Breast epithelium (tissue), 4 donors: ENCODE measurements at places on chromosomes 13 and 19. TPM values are rescaled to one million over a fixed set of nuclear protein-coding genes. Genes with fewer than 3 reads are reported as not detected.

NMRK2 gene
- total RNA-seq, result not detected

KCNJ14 gene
- total RNA-seq, result 1.6 TPM

NLRP12 gene
- 1.2 TPM for total RNA-seq

AKAP8L gene
- total RNA-seq, result 77.6 TPM

MBD3L2 gene
- total RNA-seq, result not detected

SRRM5 gene
- 1.6 TPM for total RNA-seq

GTPBP3 gene
- total RNA-seq, result 17.7 TPM

AMER2 gene
- total RNA-seq, result not detected

ENOX1 gene
- total RNA-seq, result 1.9 TPM

PTGIR gene
- 6.9 TPM for total RNA-seq

TEX29 gene
- 0.64 TPM for total RNA-seq

ZNF610 gene
- 1.1 TPM for total RNA-seq

GRCh38 chr19:17830567-17831418 is 9.5 kb upstream of the INSL3 start:
- no peak for DNase-seq
- no peaks in the 10 kb centered on the region for H3K4me1 ChIP-seq
- H3K36me3 ChIP-seq, result no peaks in the 10 kb centered on the region
- no peaks in the 10 kb centered on the region for H3K27me3 ChIP-seq
- H3K4me3 ChIP-seq, result no peak overlapping the region

GRCh38 chr19:35895911-35896642 is 4.3 kb downstream of the NFKBID start:
- no peaks in the 10 kb centered on the region for H3K36me3 ChIP-seq
- DNase-seq, result no peak
- no peaks in the 10 kb centered on the region for H3K4me1 ChIP-seq
- no peak overlapping the region for H3K4me3 ChIP-seq

DNA sequence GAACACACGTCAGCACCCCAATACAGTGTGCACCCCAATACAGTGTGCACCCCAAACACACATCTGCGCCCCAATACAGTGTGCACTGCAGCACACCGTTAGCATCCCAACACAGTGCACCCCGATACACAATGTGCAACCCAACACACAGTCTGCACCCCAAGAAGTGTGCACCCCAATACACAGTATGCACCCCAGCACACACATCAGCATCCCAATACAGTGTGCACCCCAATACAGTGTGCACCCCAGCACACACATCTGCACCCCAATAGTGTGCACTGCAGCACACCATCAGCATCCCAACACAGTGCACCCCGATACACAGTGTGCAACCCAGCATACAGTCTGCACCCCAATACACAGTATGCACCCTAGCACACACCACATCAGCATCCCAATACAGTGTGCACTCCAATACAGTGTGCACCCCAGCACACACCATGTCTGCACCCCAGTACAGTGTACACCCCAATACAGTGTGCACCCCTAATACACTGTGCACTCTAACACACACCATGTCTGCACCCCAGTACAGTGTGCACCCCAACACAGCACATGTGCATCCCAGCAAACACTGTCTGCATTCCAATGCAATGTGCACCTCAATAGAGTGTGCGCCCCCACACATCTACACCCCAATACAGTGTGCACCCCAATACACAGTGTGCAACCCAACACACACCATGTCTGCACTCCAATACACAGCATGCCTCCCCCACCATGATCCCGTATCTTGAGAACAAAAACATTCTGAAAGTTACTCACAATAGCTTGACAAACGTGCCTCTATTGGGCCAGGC is 855 bp upstream of the CARS2 start:
- DNase-seq, result no peak
- no peaks in the 10 kb centered on the region for H3K27me3 ChIP-seq
- peak overlapping the region; percentile 99 for H3K4me3 ChIP-seq

DNA sequence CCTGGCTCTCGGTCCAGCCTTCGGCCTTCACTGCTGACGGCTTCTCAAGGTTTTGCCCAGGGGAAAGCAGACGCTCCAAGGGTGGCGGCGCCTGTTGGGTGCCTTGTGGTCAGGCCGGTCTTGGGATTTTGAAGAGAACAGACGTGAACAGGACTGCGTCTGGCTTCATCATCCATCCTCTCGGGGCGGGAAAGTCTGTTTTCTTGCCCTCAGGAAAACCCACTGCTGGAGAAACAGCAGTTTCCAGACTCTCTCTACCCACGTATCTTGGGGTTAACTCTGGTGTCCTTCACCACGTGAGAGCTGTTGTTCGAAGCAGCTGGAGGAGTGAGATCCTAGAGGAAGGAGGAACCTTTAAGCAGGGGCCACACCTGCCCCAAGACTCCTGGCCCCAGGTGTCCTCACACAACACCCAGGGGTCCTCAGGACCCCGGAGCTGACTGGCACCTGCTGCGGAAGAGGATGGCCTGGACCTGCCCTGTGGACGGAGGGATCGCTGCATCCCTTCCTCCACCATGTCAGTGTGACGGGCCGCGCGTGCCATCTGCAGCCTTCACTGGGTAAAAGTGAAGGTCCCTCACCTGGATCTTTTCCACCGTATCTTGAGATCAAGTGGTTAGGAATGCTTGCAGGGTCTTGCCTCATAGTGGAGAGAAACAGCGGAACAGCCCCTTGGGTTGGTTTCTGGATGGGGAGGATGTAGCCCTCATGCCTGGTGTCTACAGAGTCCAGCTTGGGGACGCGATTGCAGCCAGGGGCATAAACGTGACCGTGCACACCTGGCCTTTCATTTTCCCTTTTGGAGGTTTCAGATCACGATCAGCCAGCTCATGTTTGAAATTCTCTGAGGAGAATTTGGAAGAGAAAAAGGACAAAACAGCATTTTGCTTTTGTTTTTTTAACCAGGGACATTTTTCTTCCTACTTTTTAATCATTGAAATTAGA is 69.5 kb upstream of the MCF2L start:
- no peak overlapping the region for H3K4me3 ChIP-seq
- peak; percentile 36 for DNase-seq
- peaks cover 6% of the 10 kb centered on the region for H3K27me3 ChIP-seq
- no peak overlapping the region for H3K27ac ChIP-seq
- peaks cover 4% of the 10 kb centered on the region for H3K4me1 ChIP-seq

DNA sequence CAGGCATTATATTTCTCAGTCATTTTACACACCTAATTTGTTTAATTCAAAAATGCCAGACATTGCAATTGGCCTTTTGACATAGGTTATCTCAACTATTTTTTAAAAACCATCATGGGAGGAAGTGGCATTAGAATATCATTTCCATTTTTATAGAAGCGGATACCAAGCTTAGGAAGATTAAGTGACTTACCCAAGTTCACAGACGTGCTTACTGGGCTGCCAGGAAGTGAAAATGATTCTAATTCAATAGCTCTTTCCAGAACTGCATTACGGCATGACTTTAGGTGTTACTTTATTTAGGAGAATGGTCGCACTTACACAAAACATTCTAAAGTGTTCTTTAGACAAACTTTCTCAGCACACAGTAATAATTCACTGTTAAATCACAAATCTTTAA is 231.9 kb downstream of the KLF12 start:
- no peak for DNase-seq
- no peaks in the 10 kb centered on the region for H3K27me3 ChIP-seq
- H3K4me3 ChIP-seq, result no peak overlapping the region
- H3K36me3 ChIP-seq, result no peaks in the 10 kb centered on the region
- no peak overlapping the region for H3K27ac ChIP-seq
- no peaks in the 10 kb centered on the region for H3K4me1 ChIP-seq

- no peak for DNase-seq
- no peaks in the 10 kb centered on the region for H3K36me3 ChIP-seq
- H3K4me3 ChIP-seq, result no peak overlapping the region
- H3K27me3 ChIP-seq, result no peaks in the 10 kb centered on the region
- H3K27ac ChIP-seq, result peak overlapping the region; percentile 91
- peaks cover 6% of the 10 kb centered on the region for H3K4me1 ChIP-seq
These were observed 1.7 kb upstream of the SBK3 start for GRCh38 chr19:55546822-55547614.

DNA sequence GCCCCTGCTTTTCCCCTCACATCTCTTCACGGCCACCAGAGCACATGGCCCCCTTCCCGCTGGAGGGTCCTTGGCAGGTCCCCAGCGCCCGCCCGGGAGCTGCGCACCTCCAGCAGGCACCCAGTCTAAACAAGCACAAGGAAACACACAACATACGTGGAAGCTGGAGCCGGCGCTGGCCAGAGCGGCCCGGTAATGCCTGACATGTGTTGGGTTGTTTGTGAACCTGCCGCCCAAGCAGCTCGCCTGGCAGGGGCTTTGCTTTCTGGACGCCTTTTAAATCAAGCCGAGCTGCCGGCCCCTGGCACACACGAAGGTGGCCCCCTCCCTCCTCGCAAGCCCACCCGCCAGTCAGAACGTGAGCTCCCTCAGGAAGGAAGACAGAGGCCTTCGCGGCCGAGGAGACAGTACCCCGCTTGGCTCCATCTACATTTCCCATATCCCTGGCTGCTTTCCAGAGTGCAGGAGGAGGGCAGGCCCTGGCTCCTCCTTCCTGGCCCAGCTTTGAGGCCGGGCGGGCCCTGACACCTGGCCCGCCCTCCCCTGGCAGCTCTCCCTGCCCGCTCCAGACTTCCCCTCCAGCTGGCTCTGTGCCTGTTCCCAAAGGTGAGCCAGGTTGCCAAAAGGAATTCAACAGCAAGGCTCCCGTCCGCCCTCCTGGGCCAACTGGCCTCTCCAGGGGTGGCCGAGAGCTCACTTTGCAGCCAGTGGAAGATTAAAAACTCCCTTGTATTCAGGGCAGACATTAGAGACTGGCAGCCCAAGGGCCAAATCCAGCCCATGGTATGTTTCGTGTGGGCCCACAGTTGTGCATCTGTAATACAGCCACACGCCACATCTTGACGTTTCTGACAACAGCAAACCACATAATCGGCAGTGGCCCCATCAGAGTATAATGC is 28.7 kb downstream of the COMP start:
- H3K27ac ChIP-seq, result peak overlapping the region; percentile 86
- no peaks in the 10 kb centered on the region for H3K36me3 ChIP-seq
- peak; percentile 95 for DNase-seq
- peaks cover 13% of the 10 kb centered on the region for H3K4me1 ChIP-seq

GRCh38 chr19:49912965-49913685 is 15.9 kb upstream of the ATF5 start:
- H3K27ac ChIP-seq, result no peak overlapping the region
- no peak overlapping the region for H3K4me3 ChIP-seq
- H3K4me1 ChIP-seq, result no peaks in the 10 kb centered on the region
- H3K36me3 ChIP-seq, result peaks cover 6% of the 10 kb centered on the region
- H3K27me3 ChIP-seq, result no peaks in the 10 kb centered on the region
- no peak for DNase-seq

DNA sequence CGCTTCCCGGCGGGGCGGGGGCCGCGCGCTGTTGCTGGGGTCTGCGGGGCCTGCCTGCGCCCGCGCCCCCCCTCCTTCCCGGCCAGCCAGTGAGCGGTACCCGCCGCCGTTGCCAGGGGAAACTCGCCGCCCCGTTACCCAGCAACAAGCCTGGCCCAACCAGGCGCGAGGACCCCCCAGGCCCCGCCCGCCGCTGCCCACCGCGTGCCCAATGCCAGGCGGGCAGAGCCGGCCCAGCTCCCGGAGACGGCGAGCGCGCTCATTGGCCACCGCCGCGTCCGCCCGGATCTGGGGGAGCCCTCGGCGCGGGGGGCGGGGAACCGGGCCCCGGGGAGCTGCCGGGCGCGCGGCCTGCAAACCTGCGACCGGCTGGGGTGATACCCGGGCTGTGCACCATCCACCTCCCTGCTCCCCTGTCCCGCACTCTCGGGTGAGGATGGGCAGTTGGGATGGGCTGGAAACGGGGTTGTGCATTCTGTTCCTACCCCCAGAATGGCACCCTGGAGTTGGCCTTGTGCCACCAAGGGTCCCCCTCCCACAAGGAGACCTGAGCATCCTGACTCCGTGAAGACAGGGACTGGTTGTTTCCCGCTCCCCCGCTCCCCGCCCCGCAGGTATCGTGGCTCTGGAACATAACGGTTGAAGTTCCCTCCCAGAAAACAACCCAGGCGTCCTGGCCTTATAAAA is 8.8 kb upstream of the BBC3 start:
- peak overlapping the region; percentile 43 for H3K4me3 ChIP-seq
- H3K27me3 ChIP-seq, result no peaks in the 10 kb centered on the region
- DNase-seq, result no peak
- H3K36me3 ChIP-seq, result no peaks in the 10 kb centered on the region
- H3K27ac ChIP-seq, result peak overlapping the region; percentile 17

DNA sequence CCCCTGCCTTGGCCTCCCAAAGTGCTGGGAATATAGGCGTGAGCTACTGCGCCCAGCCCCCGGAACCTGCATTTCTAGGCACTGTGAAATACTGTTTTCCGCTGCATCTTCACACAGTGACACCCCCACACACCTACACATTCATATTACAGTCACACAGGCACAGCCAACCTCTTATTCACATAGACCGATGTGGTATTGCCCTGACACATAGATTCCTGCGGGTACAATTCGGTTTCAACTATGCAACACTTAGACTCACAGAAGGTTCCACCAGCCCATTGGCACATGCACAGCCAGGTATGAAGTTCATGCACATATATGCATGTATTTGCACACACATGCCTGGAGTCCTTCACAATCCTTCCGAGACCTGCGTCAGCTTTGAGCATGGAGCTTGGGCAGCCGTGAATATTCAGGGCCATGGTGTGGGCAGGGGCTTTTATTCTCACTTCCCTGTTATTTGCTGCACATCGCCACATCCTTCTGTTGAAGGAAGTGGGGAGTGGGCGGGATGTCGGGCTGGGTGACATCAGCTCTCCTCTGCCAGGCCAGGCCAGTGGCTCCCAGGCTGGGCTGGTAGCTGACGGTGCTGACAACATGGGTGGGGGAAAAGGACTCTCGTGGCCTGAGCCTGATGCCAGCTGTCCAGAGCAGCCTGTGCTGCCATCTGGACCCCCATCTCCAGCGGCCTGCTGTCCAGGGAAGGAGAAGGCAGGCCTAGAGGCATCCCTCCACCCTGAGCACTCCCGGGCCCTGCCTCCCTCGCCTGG is 5.4 kb upstream of the CDC37 start:
- H3K4me1 ChIP-seq, result peaks cover 9% of the 10 kb centered on the region
- H3K4me3 ChIP-seq, result no peak overlapping the region
- no peaks in the 10 kb centered on the region for H3K36me3 ChIP-seq
- DNase-seq, result no peak
